Glomerular endothelial cell (primary cell): ENCODE measurements at places on chromosomes 12 and 14. TPM values are rescaled to one million over a fixed set of nuclear protein-coding genes. Genes with fewer than 3 reads are reported as not detected.

Gene CHGA
- 0.29 and 5.3 TPM in 2 replicates for total RNA-seq

Gene RAD51B
- 4.6 and 9.7 TPM in 2 replicates for total RNA-seq

Gene ACTN1
- total RNA-seq: 595 and 671 TPM in 2 replicates

Gene CLEC4D
- not detected in 2 replicates for total RNA-seq
